Activated CD4-positive, alpha-beta T cell treated with anti-CD3 and anti-CD28 coated beads for 48 hours (primary cell): ENCODE measurements at places on chromosomes 16 and 17.

GRCh38 chr17:82936768-82937171 lies 96.9 kb upstream of the ZNF750 start:
- DNase-seq = no peak

GRCh38 chr16:83768986-83769385 lies 38.8 kb upstream of the HSBP1 start:
- DNase-seq = no peak

GRCh38 chr17:82013772-82014321 lies 8.8 kb downstream of the CENPX start:
- no peak for DNase-seq

DNA sequence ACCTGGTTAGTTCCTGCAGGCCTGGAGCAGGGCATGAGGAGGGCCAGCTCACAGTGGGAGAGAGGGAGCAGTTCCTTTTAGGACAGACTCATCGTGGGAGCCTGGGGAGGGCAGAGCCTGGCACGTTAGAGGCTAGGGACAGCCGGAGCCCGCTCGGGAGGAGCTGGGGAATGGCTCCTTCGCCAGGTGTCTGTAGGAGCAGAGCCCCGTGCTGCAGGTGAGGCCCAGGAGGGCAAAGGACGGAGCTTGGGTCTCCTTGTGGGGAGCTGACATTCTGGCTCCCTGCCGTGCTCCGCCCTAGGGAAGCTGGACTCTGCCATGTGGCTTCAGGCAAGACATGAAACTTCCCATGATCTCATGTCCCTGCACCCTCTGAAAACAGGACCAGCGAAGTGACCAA lies 18.7 kb upstream of the MTSS2 start:
- DNase-seq = no peak

DNA sequence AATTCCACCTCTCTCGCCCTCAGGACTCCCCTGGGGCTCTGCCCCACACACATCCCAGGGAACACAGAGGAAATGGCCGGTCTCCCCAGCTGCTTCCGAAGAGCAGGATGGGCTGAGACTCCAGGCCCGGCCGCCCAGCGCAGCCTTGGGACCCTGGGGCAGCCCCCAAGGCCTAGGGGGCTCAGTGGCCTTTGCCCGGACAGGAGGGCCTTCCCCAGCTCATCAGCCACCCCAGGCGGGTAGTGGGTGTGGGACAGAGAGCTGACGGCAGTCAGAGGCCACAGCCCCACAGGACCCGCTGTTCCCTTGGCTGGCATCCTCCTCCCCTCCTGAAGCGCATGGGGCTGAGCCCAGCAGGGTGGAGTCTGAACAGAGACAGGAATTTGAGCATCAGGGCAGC lies 6.2 kb upstream of the CBFA2T3 start:
- DNase-seq = no peak

DNA sequence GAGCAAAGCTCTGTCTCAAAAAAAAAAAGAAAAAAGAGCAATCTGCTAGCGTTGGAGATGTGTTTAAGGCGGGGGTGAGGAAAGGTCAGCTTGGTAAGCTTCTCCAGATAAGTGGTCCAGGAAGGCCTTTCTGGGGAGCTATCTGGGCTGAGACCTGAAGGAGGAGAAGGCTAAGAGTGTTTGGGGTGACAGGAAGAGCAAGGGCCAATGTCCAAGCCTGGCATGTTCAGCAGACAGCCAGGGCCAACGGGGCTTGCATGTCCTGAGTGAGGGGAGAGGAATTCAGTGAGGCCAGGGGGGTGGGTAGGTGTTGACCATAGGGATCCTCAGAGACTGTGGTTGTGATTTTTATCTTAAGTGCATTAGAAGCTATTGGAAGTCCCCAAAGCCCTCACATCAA lies 15.4 kb downstream of the STAT5A start:
- DNase-seq = no peak

DNA sequence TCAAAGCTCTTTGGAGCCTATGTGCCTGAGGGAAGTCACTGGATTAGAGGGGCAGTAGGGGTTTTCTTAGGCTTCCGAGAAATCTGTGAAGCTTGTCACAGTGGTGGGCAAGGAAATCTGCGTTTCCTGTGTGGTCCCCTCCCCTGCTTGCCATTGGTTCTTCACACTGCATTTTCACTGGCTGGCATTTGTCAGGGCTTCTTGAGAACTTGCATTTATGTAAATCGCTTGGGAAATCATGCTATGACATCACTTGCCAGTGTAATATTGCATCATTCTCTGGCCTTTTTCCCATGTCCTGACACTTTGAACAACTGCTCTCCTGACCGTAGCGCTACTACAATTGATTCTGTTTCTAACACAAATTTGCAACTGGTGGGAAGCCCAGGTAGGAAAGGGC lies 1.8 kb downstream of the CACNG3 start:
- DNase-seq = no peak

- no peak for DNase-seq
Measured at GRCh38 chr16:75203096-75203495, 3.9 kb downstream of the CTRB2 start.

- DNase-seq = no peak
Measured at GRCh38 chr16:19132898-19133297, 19.1 kb downstream of the ITPRIPL2 start.

GRCh38 chr16:76265434-76266045 lies 11.7 kb upstream of the CNTNAP4 start:
- DNase-seq = peak; percentile 48

DNA sequence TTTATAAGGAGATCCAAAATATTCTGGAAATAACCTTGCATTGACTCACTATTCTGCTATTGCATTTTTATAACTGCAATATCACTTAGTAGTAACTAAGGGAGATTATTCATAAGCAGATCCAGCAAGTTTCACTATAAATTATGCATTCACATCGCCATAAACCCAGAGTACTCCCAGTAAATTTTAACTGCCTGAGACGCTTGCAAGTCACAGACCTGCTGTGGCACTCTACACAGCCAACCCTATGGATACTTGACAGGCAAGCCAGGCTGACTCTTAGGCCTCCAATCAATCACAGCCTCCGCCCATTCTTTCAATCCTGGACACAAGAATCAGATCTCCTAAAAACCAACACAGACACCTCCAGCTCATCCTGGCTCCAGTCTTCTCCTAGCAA lies 28.2 kb downstream of the USP31 start:
- DNase-seq = no peak

DNA sequence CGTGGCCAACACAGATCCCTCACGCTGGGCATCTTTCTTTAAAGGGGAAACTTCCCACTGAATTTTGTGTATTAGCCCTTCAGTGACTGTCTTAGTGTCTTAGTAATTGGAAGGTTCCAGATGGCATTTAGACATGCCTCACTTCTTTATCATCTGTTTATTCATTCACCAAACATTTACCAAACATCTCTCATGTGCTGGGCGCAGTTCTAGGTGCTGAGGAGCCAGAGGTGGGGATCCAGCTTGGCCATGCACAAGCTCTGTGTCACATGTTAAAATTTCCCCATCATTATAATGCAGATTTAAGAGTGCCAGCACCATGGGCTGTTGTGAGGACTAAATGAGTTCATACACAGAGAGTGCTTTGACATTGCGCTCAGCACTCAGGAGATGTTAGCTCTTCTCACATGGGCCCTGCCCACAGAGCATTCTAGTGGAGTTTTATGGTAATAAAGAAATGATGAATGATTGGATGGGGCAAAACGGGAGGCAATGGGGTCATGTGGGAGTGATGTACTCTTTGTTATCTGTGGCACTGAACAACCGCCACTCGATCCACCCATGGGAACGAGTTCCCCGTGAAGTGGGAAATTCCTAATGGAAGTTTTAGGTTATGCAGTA lies 119.7 kb downstream of the SNX29 start:
- DNase-seq = no peak

DNA sequence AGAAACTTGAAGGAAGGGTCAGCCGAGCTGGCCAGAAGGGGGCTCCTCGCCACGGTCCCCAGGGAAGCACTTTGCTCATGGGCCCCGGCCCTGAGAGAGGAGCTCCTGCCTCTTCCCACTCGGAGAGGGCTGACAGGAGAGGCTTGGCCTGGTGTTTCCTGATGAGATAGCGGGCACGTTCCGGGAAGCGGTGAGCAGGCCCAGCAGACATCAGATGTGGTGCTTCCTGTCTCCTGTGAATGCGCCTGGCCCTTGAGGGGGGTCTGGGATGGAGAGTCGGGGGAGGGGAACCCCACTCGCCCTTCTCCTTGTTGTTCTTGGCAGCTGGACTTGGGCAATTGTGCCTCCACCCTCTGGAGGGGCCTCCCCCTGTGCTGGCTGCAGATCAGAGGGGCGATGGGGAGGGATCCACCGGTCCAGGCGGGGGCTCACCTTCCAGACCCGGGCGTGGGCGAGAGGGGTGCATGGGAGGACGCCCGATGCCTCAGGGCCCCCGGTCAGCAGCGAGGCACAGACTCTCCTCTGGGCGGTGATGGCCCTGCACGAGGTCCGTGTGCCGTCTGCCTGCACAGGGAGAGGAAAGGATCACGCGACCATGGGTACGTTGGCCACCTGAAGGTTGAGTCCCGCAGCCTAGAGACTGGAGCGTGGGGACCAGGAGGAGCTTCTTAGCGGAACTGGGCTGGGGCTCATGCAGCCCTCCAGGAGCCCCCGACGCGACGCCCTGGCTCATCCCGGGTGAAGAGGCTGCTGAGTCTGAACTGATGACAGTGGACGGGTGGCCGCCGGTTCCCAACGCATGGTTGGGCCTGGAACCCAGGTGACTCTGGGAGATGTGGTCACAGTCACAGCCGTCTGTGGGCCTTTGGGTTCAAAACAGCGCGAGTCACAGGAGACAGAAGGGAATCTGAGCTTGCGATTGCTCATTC lies 25.4 kb downstream of the METRNL start:
- DNase-seq = no peak

GRCh38 chr16:369275-369865 lies 968 bp downstream of the MRPL28 start:
- no peak for DNase-seq

- DNase-seq = no peak
Measured at GRCh38 chr16:14132696-14133048, 61.6 kb downstream of the MRTFB start.

DNA sequence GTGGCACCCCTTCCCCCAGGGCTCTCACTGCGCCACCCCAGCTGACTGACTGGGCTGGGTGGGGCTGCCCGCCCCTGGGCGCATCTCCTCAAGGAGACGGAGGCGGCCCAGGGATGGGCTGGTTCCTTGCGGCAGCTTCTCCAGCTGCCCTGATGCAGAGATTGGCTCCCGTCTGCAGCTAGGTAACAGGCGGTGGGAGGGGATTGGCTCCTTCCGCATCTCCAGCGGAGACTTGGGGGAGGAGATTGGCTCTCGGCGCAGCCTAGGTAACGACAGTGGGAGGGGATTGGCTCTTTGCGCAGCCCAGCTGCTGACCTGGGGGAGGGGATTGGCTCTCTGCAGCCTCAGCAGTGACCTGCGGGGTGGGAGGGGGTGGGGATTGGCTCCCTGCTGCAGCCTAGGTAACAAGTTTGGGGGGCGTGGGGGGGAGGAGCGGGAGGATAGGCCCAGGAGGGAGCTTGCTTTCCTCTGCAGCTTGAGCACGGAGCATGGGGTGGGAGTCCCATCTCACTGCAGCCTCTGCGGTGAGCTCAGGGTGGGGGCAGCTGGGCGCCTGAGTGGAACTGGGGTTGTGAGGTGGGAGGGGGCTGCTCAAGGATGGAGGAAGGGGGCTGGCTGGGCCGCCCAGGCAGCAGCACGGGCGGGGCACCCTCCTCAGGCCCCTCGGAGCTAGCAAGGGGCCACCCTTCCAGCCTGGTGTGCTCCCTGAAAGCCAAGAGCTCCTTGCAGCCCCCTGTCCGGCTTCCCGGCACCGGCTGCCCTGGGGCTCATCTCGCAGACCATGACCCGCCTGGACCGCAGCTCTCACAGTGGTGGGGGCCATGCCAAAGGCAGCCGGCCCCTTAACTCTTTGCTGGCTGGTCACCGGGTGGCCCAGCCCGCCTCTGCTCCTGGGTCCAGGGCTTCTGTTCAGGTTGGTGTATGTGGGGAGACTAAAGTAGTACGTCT lies 6.4 kb downstream of the NFE2L1 start:
- DNase-seq = no peak

DNA sequence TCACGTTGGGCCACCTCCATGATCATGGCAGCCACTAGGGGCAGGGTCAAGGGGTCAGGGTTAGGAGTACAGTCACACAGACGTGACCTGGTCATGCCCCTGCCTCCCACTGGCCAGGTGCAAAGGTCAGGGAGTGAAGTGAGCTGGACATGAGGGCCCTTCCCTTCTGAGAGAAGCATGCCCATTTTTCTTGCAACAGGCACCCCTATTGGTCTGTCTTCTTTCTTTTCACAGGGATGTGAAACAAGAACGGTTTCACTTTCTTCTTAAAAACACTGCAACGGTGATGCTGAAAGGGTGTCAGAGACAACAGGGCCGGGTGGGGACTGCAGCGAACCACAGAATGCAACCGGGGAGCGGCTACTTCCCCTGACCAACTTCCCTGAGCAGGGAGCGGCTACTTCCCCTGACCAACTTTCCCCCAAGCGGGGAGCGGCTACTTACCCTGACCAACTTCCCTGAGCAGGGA lies 52.1 kb upstream of the DOC2B start:
- DNase-seq = no peak

GRCh38 chr17:67477687-67478086 lies 100.6 kb downstream of the PITPNC1 start:
- peak; percentile 75 for DNase-seq

GRCh38 chr16:30351586-30352419 lies 3.3 kb downstream of the CD2BP2 start:
- no peak for DNase-seq

DNA sequence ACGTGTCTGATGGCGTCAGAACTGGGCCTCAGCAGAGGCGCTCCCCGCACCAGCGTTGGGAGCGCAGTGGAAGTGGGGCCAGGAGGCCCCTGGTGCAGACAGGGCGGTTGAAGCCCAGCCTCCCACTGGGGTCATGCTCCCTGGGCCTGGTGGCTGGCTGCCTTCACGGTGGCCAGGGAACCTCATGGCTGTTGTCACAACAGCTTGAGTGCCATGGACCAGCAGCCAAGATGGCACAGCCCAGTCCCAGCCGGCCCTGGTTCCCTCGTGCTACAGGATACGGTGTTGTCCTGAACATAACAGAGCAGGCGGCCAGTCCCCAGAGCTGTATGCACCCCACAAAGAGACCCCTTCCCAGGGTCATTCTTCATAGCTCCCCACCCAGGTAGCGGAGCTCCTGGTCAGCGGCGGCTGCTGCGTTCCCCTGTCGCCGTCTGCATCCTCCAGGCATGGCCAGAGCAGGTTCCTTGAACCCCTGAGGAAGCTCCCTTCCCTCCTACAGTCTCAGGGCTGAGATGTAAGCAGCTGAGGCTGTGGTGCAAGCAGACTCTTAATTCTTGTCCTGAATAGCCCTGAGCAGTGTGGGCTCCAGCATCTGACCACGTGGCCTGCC lies 29.7 kb downstream of the NME3 start:
- no peak for DNase-seq

DNA sequence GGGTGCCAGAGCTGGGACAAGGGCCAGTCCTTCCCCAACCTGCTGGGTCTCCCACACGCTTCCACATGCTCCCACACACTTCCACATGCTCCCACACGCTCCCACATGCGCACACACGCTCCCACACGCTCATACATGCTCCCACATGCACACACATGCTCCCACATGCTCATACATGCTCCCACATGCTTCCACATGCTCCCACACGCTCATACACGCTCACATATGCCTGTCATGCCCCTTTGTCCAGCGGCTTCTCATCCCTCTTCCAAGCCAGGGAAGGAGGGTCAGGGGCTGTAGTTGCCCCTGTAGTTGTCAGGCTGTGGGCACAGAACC lies 9.9 kb upstream of the METRNL start:
- DNase-seq = no peak
